Hematopoietic multipotent progenitor cell treated with erythropoietin and hydrocortisone succinate and interleukin-3 and kit ligand, for 15 days (in vitro differentiated cells): ENCODE measurements at places on chromosomes 1 and 21.

DNA sequence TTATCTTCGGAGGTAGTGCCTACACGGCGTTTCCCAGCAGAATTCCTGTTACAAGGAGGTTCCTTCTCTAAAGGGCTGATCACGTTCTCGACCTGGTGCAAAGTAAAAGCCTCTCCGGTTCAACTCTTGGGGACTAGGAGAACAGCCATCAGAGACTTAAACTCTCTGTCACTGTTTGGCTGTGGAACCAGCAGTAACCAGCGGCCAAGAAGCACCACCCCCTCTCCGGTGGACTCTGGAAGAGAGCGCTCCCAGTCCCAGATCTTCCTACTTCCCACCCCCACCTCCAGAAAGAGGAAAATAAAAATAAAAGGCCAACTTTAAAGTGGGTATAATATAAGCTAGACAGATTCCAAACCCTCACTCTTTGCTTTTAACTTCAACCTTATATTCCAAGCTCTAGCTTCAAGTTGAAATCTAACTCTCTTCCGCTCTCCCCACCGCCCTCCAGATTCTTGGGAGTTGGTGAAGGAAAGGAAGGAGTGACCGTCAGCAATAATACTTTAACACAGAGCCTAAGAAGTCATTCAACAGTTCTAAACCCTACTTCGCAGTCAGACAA lies 2.9 kb downstream of the BRINP3 start:
- DNase-seq: no peak

DNA sequence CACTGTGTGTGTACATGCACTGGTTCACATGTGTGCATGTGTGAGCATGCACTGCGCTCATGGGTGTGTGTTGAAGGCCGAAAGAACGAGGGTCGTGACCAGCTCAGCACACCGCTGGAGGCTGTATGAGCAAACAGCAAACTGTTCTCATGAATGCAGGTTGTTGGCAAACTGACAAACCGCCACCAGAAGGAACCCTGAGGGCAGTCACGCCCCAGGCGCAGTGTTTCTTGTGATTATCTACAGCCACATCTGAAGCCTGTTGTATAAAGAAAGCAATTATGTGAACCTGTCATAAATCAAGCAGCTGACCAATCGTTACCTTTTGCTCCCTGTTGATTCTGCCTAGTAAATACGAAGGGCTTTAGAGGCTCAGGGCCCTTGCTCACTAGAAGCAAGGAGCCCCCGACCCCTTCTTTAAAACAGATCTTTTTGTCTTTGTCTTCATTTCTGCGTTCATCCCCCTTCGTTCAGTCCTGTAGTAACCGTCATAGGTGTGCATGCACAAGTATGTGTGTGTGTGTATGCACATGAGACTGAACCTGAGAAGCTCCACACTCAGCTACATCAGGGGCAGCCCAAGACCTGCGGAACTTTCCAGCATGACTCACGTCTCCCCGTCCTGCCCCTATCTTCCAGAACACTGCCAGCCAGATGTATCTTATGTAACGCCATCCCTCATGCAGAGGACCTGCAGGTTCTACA lies 16.8 kb upstream of the RIPK4 start:
- peak; percentile 26 for DNase-seq

- no peak for DNase-seq
These were observed 153.7 kb downstream of the PDE4B start for GRCh38 chr1:65946376-65946775.

- no peak for DNase-seq
These were observed 59.2 kb downstream of the USP25 start for GRCh38 chr21:15788847-15789523.

DNA sequence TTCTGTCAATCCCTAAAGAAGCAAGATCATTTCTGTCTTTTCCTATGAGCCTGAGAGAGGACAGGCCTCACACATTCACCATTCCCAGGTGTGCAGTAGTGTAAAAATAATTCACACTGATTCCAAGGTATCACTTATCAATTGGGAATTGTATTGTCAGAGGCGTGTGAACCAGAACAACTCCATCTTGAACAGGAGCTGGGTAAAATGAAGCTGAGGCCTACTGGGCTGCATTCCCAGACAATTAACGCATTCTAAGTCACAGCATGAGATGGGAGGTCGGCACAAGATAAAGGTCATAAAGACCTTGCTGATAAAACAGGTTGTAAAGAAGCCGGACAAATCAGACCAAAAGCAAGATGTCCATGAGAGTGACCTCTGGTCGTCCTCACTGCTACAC lies 239.2 kb downstream of the SMYD3 start:
- DNase-seq: no peak
